Mucosa of descending colon (tissue), 3 donors: ENCODE measurements at places on chromosomes 13 and 19. TPM values are rescaled to one million over a fixed set of nuclear protein-coding genes. Genes with fewer than 3 reads are reported as not detected.
A peak's percentile ranks its signal among the peaks of the same experiment; 100 is the strongest.

Gene MBD3L2
- not detected for total RNA-seq

Gene CD177
- 349 TPM for total RNA-seq

Gene REEP6
- total RNA-seq, result 5.1 TPM

Gene CCDC169
- 0.84 TPM for total RNA-seq

Gene LGALS7B
- total RNA-seq, result not detected

Gene ZNF607
- total RNA-seq, result 12.8 TPM

Gene FFAR2
- total RNA-seq, result 0.32 TPM

DNA sequence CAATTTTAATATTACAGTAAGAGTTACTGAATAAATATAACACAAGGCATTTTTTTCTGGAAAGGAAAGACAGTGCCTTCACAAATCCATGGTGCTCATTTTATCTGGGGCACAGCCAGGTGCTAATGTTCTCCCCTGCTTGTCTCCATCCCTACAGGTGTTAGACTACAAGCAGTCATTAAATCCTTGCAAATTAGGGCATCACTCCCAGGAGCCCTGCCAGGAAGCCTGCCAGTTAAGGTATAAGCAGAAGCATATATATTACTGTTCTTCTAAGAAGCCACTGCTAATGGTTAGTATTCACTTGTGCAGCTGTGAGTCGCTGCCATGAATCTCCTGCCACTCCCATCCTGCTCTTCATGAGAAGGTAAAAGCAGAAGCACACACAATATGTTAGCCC, 149.7 kb downstream of the OXGR1 start:
- no peak for DNase-seq

DNA sequence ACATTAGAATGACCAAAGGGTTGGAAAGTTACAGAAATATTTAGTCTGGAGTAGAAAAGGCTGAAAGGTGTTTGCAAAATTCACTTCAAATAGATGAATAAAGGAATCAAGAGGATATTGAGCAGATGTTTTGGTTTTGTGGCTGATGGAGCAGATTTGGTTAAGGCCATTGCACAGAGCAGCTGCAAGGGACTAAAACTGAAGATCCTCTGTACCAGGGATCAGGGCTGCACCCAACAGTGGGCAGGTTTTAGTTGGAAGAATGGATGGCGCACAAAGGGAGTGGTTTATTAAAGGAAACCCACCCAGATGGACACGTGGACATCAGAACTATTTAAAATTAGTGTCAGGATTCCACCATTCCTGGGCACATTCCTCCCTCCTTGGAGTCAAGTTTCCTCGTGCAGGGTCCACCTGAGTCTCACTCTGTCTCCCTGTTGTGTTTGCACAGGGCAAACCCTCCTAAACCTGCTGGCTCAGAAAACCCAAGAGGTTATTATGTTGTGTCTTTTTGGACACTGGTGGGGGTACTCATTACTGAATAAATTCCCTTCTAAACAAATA, 9.2 kb upstream of the UBAC2 start:
- DNase-seq, result no peak

GRCh38 chr13:62320129-62321108, 904.8 kb upstream of the PCDH20 start:
- DNase-seq, result no peak

DNA sequence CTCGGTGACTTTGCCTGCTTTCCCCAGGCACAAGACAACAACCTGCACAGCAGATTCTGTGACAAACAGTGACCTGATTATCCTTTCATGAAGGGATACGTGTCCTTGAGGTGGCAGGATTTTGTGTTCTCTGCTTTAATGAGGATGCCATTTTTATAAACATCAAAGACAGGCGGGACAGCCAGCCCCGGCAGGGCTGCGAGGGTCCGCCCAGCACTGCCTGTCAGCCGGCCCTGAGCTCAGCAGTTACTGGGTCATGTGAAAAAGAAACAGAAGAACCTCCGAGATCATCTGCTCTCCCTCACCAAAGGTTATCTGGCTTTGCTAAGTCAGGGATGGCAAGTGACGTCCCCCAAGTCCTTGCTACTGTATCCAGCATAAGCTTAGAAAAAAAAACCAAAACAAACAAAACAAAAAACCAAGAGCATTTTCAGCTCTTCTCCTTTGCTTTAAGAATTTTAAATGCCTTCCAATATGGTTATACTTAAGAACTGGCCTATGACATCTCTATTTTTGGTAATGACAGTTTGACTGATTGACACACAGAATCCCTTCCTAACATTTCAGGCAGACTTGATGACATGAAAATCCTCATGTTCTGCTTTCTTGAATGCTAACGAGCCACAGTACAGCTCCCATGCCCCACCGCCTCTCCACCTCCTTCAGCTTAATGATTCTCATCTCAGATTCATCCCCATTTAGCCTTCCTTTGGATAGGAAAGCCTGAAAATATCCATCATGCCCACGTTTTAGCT, 666.6 kb upstream of the ARGLU1 start:
- no peak for DNase-seq

GRCh38 chr13:90999401-90999800, 348.1 kb upstream of the MIR17HG start:
- no peak for DNase-seq

GRCh38 chr13:76874479-76874878, 11.7 kb downstream of the KCTD12 start:
- DNase-seq, result no peak

GRCh38 chr13:32430018-32430747, 2.3 kb upstream of the N4BP2L1 start:
- DNase-seq, result no peak

DNA sequence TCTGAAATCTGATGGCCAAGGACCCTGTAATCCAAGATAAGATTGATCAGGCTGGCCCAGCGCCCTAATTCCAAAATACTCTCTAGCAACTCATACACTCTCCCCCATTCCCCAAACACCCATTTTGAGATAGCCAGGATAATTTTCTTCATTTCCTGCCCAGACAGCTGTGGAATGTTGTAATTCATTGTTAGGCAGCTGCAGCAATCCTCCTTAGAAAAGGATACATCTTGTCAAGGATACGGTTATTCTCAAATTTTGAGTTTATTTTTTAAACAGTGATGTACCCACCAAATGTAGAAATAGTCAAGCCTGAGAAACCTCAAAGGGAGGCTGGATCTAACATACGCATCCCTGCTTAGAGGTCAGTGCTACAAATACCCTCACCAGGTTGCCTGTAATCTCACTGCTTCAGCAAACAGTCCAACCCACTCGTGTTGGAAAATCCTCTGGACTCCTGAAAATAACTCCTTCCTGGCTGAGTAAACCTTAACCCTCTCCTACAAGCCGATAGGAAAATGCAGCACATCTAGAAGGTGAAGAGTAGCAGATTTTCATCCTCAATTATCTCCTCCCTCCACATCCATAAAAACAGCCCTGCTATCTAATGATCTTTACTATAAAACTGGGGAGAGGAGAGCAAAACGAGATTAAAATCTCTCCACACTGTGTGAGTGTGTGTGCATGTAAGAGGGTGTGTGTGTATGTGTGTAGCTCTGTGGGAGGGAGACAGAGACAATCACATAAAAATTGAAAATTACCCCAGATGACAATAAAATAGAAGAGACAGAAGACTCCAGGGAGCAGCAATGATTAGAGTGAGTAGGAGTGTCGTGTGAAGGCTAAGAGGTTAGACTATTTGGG, 683.1 kb downstream of the DIAPH3 start:
- no peak for DNase-seq

DNA sequence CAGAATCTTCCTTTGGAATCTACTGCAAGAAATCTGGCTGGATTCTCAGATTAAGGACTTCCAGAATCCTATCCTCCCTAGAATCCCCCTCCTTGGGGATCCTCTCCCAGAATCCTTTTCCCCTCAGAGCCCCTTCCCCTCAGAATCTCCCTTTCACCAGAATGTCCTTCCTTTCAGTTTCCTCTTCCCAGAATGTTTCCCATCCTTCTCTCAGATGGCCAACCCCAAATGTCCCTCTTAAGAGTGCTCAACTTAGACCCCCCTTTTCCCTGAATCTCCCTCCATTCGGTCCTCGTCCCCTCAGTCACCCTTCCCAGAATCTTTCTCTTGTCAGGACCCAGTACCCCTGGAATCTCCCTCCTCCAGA, 584 bp upstream of the RPS16 start:
- DNase-seq, result no peak

- DNase-seq, result no peak
Measured at GRCh38 chr19:35613574-35613973, 1.0 kb downstream of the HAUS5 start.

GRCh38 chr19:11729586-11729985, 9.2 kb downstream of the ZNF823 start:
- no peak for DNase-seq

GRCh38 chr19:13033244-13033643, 38.0 kb downstream of the NFIX start:
- no peak for DNase-seq

DNA sequence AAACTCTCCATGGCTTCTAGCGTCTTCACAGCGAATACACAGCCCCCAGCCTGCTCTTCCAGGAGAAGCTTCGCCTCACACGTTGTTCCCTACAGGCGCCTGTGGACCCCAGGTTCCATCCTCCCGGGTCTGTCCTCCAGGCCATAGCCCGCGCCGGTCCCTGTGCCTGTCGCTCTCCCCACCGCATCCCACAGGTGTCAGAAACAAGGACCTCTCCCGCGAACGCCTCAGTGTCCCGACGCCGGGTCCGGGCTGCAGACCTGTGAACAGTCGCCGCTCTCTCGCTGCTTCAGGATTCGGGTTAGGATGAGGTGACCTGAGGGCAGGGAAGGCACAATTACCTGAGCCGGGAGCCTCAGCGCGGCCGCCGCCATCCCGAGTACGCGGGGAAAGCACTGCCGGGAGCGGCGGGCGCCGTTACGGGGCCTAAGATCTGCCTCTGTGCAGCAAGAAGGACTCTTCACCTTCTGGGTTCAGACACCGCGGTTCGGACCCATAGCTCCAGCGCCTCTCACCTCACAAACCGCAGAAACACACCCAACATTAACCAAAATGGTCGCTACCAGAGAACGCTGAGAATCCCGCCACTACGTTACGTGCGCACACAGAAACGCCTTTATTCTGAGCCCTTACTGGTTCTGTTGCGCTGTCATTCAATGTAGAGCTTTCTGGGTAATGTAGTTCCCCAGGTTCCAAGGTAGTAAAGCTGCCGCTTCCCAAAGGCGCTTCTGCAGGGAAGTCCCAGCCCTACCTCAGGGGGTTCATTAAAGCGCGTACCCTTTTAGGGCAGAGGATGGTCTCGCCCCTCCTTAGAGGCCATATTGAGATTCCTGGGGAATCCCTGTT, at the start of gene ZNF418:
Gene ZNF418 (minus strand): TSS at position 583 of the 846 bp plus-strand sequence. CDS start 1,580 bp downstream, outside the sequence.
- peak; percentile 43 for DNase-seq

- DNase-seq, result no peak
Measured at GRCh38 chr13:47211106-47211505, 314.3 kb upstream of the HTR2A start.

GRCh38 chr13:99686157-99686572, 184.9 kb downstream of the TM9SF2 start:
- peak; percentile 51 for DNase-seq

- DNase-seq, result no peak
Measured at GRCh38 chr13:113022391-113022744, 53.4 kb downstream of the MCF2L start.

DNA sequence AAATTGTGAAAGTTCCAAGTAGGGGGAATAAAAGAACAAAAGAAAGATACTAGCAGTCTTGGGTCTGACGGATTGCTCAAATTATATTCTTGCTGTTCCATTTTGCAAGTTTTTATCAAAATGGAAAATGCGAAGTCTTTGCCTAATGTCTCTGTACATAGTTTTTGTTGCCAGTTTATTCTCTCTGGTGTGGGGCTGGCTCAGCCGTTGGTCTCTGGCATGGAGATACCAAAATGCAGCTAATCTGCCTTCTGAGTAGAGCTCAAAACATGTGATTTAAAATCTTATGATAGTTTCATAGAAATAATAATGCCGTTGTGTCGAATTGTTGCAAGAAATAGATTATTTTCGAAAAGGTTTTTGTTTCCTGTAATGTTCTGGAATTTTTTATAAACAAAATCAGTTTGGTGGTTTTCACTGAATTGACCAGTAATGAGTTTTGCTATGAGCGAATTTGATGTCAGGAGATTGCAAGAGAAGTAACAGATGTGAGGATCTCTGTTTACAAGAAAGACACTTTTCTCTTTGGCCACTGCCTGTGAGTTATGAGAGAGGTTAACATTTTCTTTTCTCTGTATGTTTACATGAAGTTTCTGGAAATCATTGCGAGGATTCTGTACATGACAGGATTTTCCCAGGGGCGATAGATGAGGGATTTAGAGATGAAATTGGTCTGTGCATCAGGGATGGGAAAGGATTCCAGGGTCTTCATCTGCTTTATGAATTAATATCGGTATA, 147.0 kb downstream of the DCT start:
- DNase-seq, result no peak

GRCh38 chr13:110329798-110330461, 22.8 kb downstream of the COL4A2 start:
- DNase-seq, result no peak

DNA sequence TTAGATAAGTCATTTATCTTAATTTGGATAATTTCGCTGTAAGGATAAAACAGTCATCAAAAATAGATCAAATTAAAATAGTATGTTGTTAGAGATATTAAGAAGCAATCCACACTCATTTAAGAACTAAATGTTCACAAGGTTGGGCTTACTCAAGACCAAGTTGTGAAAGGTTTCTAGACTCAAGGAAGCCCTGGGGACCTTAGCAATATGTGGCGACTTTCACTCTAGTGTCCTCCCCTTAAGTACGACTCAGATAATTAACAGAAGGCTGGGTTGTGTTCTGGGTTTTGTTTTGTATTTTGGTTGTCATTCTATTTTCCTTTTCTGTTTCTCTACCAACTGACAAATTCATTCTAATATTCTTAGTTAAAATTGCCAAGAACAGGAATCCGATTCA, 1008.0 kb downstream of the PCDH9 start:
- DNase-seq, result no peak

DNA sequence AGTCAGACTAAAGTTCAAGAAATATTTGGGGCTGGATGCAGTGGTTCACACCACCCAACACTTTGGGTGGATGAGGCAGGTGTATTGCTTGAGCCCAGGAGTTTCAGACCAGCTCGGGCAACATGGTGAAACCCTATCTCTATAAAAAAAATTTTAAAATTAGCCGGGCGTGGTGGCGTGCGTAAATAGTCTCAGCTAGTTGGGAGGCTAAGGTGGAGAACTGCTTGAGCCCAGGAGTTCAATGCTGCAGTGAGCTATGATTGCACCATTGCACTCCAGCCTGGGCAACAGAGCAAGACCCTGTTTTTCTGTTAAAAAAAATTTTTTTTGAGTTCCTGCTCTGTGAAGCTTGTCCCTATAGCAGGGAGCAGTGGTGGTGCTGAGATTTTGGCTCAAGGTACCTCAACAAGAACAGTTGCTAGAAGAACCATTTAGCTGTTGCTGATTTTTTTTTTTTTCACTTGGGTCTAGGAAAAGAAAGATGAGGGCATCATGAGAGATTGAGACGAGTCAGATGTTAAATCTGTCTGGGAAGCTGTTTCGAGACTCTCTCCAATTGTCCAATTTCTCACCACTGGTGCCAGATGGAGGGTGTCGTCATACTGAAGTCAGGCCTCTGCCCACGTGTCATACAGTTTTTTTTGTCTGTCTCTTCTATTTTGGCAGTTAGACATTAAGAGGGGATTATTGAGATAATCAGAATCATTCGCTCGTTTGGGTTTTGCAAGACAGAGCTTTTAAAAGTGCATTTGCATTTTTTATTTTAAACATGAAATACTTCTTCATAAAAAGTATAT, 3.7 kb downstream of the SLC25A42 start:
- DNase-seq, result no peak
